ENCODE measurements at places on chromosomes 5 and 9. TPM values are rescaled to one million over a fixed set of nuclear protein-coding genes. Genes with fewer than 3 reads are reported as not detected.
A peak's percentile ranks its signal among the peaks of the same experiment; 100 is the strongest.

The CATSPER3 gene
- not detected for total RNA-seq

The ARHGEF28 gene
- total RNA-seq = 15.1 TPM

The FCHO2 gene
- 10.7 TPM for total RNA-seq

The BARX1 gene
- total RNA-seq = not detected

DNA sequence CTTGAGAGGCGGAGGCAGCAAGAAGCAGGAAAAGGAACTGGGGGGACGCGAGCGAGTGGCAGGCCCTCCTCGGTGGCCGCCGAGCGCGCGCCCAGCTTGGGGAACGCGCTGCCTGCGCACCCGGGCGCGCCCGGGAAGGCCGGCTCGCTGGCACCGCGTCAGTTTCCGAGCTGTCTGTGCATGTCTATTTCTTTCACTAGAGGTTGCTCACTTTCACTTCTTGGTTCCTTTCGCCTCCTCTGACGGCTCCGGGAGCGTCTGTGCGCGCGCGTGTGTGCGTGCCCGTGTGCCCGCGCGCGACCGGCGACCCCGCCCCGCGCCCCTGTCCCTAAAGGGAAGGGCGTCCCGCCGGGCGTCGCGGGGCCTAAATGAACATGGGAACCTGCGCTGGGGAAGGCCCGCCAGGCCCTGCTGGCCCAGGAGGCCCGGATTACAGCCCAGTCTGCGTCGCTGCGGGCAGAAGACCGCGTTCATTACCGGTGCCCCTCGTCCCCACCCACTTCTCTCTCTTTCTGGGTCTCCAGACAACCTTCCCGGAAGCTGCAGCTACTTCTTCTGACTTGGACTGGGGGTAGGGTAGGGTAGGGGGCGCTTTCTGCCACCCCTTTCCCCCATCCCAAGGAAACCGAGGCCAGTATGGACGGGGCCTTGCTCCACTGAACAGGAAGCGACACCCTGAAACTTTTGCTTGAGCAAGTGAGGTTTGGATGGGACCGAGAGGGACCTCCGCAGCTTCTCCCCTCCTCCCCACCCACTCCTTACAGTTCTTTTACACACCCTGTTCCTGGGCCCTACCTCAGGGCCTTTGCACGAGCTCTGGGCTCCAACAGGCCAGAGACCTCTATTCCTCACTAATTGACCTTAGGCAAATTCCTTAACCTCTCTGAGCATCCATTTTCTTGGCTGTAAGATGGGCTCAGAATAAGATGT is 205.8 kb upstream of the IER5L start:
- DNase-seq = peak; percentile 41
- H3K27ac ChIP-seq = peak overlapping the region; percentile 93
- peak overlapping the region; percentile 70 for H3K4me3 ChIP-seq

GRCh38 chr5:173691931-173692330 is 75.5 kb upstream of the BOD1 start:
- no peak overlapping the region for H3K4me3 ChIP-seq
- H3K27me3 ChIP-seq = no peaks in the 10 kb centered on the region
- no peak for DNase-seq
- H3K27ac ChIP-seq = no peak overlapping the region
- H3K4me1 ChIP-seq = no peaks in the 10 kb centered on the region

- no peak for DNase-seq
- peaks cover 52% of the 10 kb centered on the region for H3K4me1 ChIP-seq
- no peaks in the 10 kb centered on the region for H3K27me3 ChIP-seq
- H3K36me3 ChIP-seq = no peaks in the 10 kb centered on the region
- H3K27ac ChIP-seq = no peak overlapping the region
- no peak overlapping the region for H3K4me3 ChIP-seq
Measured at GRCh38 chr5:67009028-67009427, 187.6 kb downstream of the CD180 start.

DNA sequence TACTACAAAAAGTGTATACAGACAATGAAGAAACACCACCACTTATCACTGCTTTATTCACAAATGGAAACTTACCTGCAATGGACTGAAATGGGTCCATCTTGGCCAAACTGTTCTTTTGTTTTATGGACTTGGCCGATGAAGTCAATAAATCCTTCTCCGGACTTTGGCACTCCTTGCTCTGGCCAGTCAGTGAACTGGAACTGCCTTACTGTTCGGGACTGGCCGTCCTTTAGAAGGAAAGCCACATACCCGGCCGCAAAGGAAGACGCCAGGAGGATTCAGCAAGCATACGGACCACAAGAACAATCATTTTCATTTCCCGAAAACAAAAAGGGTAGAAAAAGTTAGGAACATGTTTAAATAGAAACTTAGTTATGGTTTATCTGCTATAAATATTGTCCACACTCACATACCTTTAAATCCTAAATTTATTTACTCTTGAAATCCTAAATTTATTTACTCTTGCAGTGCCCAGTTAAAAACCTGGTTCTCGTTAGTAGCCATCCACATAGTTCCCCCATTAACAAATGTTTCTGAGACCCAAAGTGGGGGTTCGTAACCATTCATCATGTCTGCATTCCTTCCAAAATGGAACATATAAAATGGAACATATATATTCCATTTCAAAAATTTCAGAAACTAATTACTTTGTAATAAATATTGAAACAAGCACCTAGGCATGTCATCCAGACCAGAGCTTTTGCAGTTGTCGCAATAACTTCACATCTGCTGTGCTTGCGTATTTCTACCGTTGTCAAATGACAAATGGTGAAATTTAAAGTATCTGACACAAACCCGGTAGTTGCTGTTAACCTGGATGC is 532.1 kb upstream of the DMAC1 start:
- no peaks in the 10 kb centered on the region for H3K4me1 ChIP-seq
- H3K4me3 ChIP-seq = no peak overlapping the region
- no peak for DNase-seq
- H3K36me3 ChIP-seq = no peaks in the 10 kb centered on the region
- no peak overlapping the region for H3K27ac ChIP-seq

- no peak overlapping the region for H3K4me3 ChIP-seq
- no peaks in the 10 kb centered on the region for H3K4me1 ChIP-seq
- no peaks in the 10 kb centered on the region for H3K27me3 ChIP-seq
- H3K36me3 ChIP-seq = no peaks in the 10 kb centered on the region
- H3K27ac ChIP-seq = no peak overlapping the region
Measured at GRCh38 chr5:160685695-160686094, 166.3 kb downstream of the ATP10B start.

All from ascending aorta (tissue), 2 donors.